ENCODE measurements at places on chromosomes 4 and X. TPM values are rescaled to one million over a fixed set of nuclear protein-coding genes. Genes with fewer than 3 reads are reported as not detected.

SUPT20HL1 gene
- total RNA-seq: not detected

DIAPH2 gene
- total RNA-seq: 44.8 TPM

GRCh38 chrX:150616863-150617198 lies 48.4 kb downstream of the MTM1 start:
- DNase-seq: no peak

GRCh38 chr4:139761461-139761860 lies 95.8 kb downstream of the MGST2 start:
- DNase-seq: no peak

- peak; percentile 56 for DNase-seq
Observed at GRCh38 chrX:133415276-133416105, at the start of gene GPC4. Gene GPC4, minus strand, starts transcription at chrX:133415489. Its CDS starts 524 bp downstream, at chrX:133414965.

Measured in prostate gland (tissue), 2 donors.